CD4-positive, alpha-beta memory T cell (primary cell): ENCODE measurements at places on chromosomes 2 and 18. TPM values are rescaled to one million over a fixed set of nuclear protein-coding genes. Genes with fewer than 3 reads are reported as not detected.

Gene HTRA2
- total RNA-seq, result 41.1 TPM

DNA sequence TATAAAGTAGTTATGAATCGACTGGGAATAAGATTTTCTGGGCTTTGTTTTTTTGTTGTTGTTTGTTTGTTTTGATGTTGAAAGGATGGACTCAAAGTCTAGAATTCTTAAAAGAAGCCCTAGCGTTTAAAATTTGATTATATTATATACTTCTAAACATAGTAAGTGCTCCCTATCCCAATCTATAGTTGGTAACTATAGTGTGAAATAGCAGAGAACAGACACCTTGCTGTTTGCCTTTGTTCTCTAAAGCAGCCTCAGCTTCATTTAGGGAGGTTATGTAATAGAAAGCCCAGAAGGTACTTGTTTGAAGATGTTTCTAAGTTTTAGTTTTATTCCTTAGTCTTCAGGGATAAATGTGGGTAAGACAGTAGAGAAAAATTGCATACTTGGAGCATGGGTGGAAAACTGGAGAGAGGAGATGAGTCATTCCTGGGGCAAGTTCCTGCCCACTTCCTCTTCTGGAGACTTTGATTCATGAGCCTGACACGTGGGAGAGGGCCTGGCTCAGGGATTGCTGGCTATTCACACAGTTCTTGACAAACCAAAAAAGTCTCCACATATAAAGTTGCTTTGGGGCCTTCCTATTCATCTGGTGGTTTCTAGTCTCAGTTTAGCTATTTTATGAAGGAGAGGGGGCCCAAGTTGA lies 131.9 kb downstream of the MYO1B start:
- H3K27ac ChIP-seq, result no peak overlapping the region
- DNase-seq, result no peak
- H3K4me1 ChIP-seq, result no peaks in the 10 kb centered on the region
- no peaks in the 10 kb centered on the region for H3K27me3 ChIP-seq
- no peaks in the 10 kb centered on the region for H3K36me3 ChIP-seq

DNA sequence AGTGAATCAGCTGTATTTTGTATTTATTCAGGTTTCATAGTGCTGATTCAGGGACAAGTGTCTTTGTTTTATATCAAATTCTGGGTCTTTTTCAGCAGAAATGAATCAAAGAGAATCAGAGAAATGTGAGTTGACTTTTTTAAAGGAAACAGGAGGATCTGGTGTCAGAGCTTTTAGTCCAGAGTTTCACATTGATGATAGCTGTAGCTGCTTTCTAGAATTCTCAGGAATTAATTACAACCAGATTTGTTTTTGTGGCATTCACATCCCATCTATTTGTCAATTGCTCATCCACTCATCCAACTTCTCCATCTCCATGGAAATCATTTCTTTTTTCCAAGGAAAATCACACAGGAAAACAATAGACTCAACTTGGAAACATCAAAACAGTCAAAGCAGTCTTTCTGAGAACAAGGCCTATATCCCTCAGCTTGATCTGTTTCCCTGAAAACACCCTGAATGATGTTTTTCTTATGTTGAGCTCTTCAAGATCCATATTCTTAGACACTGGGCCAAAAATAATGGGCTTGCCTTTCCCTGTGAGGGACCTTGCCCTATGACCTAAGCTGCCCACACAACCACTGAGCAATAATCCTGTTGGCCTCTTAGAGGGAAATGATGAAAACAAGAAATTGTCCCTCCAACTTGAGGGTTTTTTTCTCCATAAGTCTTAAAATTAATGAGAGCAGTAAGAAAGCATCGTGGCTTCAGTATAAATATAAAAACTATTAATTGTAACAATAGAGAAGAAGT lies 249.5 kb upstream of the FN1 start:
- H3K36me3 ChIP-seq, result no peaks in the 10 kb centered on the region
- no peak overlapping the region for H3K4me3 ChIP-seq
- DNase-seq, result no peak
- H3K4me1 ChIP-seq, result peaks cover 19% of the 10 kb centered on the region

DNA sequence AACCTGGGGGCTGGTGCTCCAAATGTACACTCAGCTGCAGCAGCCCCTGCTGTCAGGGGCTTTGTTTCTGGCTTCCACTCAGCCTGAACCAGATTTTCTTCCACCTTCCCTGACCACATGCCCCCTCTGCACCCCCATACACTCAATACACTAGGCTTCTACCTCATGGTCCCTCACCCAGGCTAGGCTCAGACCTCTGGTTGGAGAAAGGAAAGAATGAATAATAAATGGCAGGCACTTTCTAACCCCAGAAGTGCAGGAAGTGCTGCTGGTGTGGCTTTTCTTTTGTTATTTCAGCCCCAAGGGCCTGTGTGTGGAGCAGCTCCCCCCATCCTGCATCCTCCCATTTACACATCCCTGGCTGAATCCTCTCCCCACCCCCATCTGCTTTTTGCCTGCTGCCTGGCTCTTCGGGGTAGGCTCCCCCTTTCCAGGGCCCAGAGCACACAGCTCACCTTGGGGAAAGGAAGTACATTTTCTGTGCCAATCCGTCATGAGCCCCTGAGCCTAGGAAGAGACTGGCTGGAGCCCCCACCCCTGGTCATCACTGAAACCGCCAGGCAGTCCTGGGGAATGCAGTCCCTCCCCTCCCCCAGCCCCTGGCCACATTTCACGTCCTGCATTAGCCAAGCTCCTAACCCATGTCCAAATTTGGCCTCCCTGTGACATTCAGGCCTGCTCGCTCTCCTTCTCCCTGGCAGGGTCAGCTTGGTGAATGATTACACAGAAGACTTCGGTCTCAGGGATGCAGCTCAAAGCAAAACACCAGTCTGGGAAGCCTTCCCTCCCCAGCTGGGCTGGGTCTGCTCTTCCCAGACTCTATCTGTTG lies 2.6 kb downstream of the DYSF start:
- H3K27me3 ChIP-seq, result peaks cover 5% of the 10 kb centered on the region
- H3K4me3 ChIP-seq, result no peak overlapping the region
- H3K4me1 ChIP-seq, result peaks cover 22% of the 10 kb centered on the region
- no peak overlapping the region for H3K27ac ChIP-seq
- no peak for DNase-seq
- H3K36me3 ChIP-seq, result no peaks in the 10 kb centered on the region

GRCh38 chr2:196983934-196984333 lies 57.4 kb upstream of the PGAP1 start:
- DNase-seq, result no peak
- peaks cover 9% of the 10 kb centered on the region for H3K4me1 ChIP-seq
- no peak overlapping the region for H3K27ac ChIP-seq
- H3K36me3 ChIP-seq, result no peaks in the 10 kb centered on the region
- H3K4me3 ChIP-seq, result no peak overlapping the region
